Stimulated activated CD4-positive, alpha-beta T cell treated with anti-CD3 and anti-CD28 coated beads, Interleukin-4, amount 100 ng/mL, for 48 hours (primary cell): ENCODE measurements at places on chromosomes 13 and 19.

GRCh38 chr19:27993619-27994570 is 1219.1 kb downstream of the UQCRFS1 start:
- DNase-seq, result no peak

GRCh38 chr13:75978818-75979217 is 342.7 kb downstream of the LMO7 start:
- DNase-seq, result no peak

GRCh38 chr19:51224163-51224641 is 678 bp upstream of the CD33 start:
- DNase-seq, result no peak

- DNase-seq, result no peak
These were observed 13.8 kb upstream of the OR10H1 start for GRCh38 chr19:15829306-15829698.

DNA sequence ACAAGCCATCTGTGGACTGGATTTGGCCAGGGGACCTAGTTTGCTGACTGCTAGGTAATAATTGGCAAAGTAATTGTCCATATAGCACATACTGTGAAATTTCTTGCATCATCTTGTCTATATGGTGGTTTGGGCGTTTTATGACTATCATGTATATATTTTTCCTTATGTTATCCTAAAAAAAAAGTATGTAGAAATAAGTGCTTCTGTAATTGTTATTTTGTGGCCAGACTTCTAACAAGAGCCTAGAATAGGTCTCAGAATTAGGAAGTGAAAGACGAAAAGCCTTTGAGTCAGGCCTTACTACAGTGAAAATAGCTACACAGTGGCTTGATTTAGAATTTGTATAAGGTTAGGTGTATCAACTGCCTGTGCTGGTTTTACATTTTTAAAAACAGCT is 4.2 kb downstream of the FNDC3A start:
- no peak for DNase-seq

DNA sequence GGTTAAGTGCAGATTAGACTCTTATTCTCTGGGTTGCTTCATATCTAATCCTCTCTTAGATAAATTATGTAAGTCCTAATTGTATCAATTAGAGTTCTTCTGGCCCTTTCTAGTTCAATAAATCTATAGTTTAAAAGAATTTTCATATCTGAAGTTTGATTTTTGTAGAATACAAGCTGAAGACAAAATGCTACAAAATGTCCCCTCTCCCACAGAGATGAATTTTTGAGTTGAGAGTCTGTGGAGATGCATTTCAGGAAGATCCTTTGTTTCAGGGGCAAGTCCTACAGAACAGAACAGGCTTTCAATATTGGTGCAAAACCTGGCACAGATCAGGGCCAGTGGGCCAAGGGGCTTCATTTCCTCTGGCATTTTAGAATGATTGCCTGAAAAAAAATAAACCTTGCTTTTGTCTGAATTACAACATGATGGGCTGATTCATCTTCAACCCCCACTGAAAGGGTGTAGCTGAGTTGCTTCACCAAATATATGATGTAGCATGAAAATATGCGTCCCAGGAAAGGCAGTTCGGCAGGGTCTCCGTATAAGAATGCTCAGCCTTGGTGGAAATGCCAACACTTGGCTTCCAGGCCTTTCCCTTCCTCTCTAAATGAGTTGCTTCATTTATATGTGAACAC is 6.4 kb upstream of the IPO5 start:
- no peak for DNase-seq

DNA sequence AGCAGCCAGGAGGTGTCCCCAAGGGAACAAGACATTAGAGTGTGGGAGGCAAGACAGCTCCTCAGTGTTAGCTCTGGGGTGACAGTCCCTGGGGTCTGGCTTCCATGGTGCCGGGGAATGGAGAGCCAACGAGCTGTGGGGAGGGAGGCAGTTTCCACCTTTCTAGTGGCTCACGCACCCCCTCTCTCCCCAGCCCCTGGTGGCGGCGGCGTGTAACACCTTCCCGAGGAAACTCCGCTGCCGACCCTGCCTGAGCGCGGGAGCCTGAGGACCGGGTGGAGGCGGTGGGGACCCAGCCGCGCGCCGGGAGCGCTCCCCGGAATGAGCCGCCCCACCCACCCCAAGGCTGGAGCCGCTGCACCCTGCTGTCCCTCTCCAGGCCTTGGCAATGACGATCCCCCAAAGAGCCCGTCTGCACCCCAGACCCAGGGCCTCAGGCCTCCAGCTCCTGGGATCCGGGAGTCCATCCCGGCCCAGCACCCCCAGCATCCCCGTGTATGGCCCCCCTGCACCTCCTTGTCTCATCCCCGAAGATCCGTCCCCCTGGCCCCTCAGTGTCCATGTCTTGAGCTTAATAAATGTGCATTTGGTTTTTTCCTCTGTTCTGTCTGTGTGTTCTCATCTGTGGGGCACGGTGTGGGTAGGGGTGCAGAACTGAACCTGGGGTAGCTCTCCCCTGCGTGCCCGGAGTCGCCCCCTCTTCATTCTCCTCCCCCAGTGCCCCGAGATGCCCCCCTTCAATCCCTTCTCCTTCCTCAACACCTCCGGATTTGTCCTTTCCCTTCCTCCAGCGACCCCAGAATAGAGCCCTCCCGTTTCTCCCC is 622 bp upstream of the FXYD5 start:
- peak; percentile 80 for DNase-seq

- no peak for DNase-seq
These were observed 361.5 kb upstream of the HTR2A start for GRCh38 chr13:47258384-47258783.

DNA sequence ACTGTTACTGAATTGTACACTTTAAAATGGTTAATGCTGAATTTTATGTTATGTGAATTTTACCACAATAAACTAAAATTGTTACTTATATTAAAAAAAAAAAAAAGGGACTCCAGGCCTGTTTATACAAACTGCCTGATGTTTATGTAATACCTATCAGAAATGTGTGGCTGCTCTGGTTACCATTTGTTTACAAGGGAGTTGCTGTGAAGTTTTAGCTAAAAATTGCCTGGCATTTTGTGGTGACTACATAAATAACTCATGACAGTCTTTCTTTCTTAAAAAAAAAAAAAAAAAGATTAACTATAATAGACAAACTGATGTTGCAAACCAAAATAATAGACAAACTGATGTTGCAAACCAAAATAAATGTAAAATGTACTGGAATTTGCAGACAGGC is 71.8 kb downstream of the CDADC1 start:
- DNase-seq, result no peak

DNA sequence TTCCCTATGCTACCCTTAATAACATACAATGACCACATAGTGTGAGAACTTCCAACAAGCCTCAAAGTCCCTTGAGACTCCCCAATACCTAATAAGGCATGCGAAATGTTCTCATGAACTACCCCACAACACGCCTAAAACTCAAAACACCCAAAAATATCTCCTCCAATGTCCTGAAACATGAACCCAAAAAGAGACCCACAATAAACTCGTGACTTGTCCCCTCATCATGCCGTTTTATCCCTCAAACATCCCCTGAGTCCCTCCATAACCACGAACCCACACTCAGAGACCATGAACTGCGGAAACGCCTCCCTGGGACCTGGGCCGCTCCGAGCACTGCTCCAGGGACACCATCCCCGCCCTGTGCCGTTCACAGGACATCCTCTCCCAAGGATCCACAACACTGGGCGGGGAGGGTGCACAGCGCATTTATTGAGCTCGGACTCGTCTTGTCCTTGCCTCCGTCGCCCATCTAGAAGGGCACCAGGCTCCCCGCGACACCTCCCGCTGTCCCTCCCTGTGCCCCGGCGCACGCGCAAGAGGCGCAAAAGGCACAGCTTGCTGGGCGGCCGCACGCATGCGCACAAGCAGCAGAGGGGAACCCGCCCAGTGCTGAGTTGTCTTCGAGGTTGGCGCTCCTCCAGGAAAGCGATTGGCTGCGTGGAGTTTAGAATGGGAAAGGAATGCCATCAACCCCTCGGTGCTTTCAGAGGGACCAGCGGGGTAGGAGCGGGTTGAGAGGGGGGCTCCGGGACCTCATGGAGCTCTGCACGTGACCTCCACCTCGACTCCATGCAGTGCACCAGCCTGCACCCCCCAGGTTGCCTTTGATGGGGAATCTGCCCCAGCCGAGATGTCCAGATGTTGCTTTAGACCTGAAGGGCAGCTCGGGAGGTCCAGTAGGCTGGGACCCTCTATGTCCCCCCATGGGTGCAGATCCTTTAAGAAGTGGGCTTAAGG is 8.8 kb downstream of the FXYD3 start:
- DNase-seq, result peak; percentile 85

- no peak for DNase-seq
These were observed 14.5 kb downstream of the CC2D1A start for GRCh38 chr19:13920524-13920923.

GRCh38 chr13:114143806-114144605 is 11.6 kb upstream of the RASA3 start:
- peak; percentile 44 for DNase-seq

- no peak for DNase-seq
These were observed 33.6 kb upstream of the NANOS3 start for GRCh38 chr19:13843104-13843921.

DNA sequence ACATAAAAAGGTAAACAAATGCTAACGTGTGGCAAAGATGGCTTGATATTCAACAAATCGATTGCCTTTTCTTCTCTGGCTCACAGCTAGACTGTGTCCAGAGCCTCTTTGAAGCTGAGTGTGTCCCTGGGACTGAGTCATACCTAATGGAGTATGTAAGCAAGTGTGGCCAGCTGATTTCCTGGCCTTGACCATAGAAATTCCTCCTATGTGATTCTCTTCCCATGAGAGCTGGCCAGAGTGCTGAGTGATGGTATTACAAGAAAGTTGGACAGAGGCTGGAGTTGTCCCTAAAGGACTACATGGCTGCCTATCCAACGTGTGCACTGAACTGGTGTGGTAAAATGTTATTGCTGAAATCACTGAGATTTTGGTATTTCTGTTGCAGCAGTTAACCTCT is 320.1 kb upstream of the SLC10A2 start:
- DNase-seq, result no peak

GRCh38 chr13:112204346-112205327 is 137.7 kb downstream of the SOX1 start:
- no peak for DNase-seq

DNA sequence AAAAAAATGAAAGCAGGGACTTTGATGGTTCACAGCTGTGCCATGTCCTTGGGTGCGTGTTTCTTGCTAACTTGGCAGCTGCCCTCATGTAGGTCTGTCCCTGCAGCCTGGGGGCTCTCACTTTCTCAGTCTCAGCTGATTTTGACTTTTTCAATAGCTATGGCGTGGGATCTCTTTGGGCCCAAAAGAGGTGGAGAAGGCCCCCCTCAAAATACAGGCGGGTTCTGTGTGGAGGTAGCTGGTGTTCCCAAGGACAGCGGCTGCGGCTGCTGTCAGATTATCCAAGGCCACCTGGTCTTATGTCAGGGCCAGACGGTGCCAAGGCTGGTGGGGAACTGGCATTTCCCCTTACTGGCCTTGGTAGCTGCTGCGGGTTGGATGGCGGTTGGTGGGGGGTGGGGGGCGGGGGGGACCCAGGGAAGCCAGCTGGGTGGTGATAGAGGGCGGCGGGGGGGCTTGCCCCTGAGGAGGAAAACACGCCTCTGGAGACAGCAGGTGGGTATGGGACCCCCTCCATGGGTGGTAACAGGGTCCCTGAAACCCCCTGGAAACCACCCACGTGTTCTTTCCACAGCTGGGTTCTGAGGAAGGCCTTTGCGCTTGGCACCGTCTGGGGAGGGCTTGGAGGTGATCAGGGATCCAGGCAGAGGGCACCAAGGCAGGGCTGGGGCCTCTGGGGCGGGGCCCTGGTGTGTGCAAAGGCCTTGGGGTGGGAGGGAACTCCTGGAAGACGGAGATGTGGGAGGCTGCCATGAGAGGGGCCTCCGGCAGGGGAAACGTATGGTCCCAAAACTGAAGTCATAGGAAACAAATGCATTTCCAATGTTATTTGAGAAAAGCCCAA is 4.1 kb downstream of the TIMM13 start:
- no peak for DNase-seq

GRCh38 chr19:46068345-46069258 is 27.8 kb upstream of the IGFL4 start:
- no peak for DNase-seq

DNA sequence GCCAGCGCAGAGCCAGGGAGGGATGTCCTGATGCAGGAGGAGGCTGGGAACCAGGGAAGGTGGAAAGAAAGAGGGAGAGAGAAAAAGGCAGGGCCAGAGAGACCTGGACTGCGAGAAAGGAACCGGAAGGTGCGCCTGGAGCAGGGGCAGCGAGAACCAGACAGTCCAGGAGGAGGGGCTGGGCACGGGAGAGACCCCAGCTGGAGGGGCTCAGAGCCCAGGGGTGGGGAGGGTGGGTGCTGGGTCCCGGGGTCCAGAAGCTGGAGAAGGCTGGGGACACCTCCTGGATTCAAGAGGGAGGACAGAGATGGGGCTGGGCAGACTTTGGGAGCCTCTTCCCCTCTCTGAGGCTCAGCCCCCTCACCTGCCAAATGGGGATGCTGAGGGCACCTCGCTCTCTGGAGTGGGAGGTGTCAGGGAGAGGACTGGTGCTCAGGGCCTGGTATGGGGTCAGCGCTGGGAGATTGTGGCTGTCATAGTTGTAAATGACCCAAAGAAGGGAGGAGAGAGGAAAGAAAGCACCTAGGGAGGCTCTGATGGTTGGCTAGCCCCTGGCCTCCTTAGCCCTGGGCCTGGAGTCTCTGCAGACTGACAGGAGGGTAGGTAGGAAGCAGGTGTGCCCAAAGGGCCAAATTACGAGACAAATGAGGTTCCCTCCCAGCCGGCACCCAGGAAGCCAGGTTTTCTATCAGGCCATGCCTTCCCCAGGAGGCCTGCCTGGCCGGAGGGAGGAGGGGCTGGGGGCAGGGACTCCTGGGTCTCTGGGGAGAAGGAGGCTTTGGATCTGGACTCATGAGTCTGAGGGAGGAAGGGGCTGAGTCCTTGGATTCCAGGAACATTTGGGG is 1.3 kb upstream of the SPACA6 start:
- DNase-seq, result no peak

DNA sequence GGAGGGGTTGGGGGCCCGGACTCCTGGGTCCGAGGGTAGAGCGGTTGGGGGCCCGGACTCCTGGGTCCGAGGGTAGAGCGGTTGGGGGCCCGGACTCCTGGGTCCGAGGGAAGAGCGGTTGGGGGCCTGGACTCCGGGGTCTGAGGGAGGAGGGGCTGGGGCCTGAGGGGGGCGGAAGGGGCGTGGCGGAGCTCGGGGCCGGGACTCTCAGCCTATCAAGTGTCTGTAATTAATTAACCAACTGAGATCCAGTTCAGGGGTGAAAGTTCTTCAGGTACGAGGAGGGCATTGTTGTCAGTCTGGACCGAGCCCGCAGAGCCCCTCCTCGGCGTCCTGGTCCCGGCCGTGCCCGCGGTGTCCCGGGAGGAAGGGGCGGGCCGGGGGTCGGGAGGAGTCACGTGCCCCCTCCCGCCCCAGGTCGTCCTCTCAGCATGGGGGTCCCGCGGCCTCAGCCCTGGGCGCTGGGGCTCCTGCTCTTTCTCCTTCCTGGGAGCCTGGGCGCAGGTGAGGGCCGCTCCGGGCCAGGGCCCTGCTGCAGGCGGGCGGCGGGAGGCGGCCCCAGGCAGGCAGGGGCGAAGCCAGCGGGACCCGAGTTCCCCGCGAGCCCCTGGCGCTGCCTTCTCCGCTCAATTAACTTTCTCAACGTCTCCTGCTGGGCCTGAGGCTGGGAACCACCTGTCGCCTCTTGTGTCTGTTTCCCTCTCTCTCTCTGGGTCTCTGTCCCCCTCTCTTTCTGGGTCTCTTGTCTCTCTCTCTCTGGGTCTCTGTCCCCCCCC is 697 bp downstream of the FCGRT start:
- no peak for DNase-seq
